ENCODE measurements at places on chromosomes 13 and 19. TPM values are rescaled to one million over a fixed set of nuclear protein-coding genes. Genes with fewer than 3 reads are reported as not detected.

The TMEM221 gene
- total RNA-seq, result not detected

The LIM2 gene
- total RNA-seq, result not detected

The PINLYP gene
- total RNA-seq, result 3.8 TPM

The UHRF1 gene
- total RNA-seq, result 129 TPM

The PSG11 gene
- not detected for total RNA-seq

The FOXA3 gene
- total RNA-seq, result 0.20 TPM

The IZUMO4 gene
- total RNA-seq, result 13.1 TPM

The DLEU7 gene
- not detected for total RNA-seq

The FFAR2 gene
- total RNA-seq, result not detected

- DNase-seq, result no peak
These were observed 207.8 kb downstream of the POSTN start for GRCh38 chr13:37390735-37391134.

DNA sequence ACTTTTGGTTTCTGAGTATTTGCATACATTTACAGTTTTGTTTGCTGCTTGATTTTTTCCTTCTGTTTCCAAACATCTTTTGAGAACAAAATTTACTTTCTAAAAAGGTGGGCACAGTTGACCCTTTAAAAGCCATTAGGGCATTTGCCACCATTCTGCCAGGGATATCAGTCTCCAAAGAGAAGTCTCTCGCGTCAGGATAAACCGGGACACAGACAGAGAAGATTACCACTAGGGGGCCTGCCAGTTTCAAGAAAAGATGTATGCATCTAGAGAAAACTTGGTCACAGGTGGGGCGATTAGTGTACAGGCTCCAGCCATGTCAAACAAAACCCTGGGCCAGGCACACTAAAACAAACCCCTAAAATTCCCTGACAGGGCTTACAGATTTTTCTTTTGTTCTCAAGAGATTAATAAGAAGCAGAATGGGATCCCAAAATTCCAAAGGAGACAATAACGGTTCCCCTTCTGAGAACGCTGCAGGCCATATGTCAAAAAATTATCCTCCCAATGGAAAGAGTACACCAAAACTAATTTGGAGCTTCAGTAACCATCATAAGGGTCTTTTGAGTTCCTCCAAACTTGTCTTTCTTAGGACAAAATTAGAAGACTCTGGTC, 10.7 kb upstream of the PABPC3 start:
- DNase-seq, result peak; percentile 45

GRCh38 chr19:1072371-1073015, 5.5 kb downstream of the ARHGAP45 start:
- DNase-seq, result no peak

- no peak for DNase-seq
These were observed 4.6 kb downstream of the VN1R1 start for GRCh38 chr19:57452307-57452706.

DNA sequence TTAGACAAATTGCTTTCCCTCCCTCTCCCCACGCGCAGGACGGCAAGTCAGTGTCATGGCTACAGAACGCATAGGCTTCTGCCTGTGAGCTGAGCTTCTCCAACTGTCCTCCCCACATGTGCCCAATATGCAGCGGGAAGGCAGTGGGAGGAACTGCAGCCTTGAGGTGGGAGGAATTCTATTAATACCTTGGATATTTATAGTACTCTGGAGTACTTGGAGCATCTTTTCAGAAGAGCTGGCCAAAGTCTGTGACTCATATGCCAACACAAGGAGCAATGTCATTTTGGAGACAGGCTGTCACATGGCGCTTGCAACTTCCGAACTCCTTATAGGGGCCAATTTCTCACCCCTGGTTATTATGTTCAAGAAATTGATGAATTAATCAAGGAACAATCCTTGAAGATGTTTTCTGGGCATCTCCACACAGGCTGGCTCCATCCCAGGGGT, 245.0 kb upstream of the SERP2 start:
- no peak for DNase-seq

DNA sequence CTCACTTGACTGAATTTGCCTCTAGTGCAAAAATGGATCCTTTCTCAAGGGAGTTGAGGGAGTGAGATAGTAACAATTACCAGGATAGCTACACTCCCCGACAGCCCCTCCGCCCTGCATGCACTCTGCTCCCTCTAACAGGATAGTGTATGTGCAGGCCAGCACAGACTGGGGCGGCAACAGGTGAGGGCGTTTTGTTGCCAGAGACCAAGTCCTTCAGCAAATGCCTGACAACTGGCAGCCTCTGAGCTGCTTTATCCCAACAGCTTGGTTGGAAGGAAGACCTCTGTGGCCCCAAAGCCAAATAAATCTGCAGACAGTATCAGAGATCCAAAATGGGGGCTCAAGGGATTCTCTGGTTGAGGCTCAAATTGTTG, 86.6 kb downstream of the SLC7A1 start:
- no peak for DNase-seq

DNA sequence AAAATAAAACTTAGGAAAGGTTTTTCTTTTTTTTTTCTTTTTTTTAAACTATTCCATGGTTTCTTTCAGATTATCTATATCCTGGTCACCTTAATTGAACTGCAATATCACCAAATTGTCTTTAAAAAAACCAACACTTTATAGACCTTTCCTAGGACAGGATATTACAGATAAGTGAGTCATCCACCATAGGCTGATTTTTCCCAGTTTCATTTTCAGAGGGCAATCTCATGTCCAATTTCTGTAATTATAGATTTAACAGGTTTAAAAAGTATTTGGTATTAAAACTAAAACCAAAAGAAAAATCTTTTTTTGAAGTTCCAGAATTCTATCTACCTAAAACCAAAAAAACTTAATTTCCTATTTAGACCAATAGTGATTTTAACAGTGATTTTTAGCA, 13.2 kb downstream of the SPART start:
- no peak for DNase-seq

- no peak for DNase-seq
These were observed 110.2 kb downstream of the KLF5 start for GRCh38 chr13:73168953-73169401.

DNA sequence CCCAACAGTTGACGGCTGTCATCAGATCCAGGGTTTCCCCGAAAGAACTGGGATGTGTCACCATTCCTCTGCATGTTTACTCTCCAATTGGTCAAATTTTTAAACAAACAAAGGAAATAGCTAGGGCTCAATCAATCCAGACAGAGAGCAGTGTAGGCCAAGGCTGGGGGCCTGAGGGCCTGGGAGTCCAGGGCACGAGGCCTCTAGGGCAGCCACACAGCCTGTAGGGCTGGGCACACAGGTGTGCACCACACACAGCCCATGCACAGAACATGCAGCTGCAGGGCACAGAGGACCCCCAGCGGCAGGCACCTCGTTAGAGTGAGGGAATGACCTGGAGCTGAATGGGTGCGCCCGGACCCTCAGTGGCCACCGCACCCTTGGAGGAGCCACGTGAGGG, 9.5 kb downstream of the MIER2 start:
- DNase-seq, result no peak

GRCh38 chr13:44814836-44815235, 174.4 kb downstream of the NUFIP1 start:
- DNase-seq, result no peak

- no peak for DNase-seq
These were observed 467.3 kb downstream of the IRS2 start for GRCh38 chr13:109318945-109319590.

DNA sequence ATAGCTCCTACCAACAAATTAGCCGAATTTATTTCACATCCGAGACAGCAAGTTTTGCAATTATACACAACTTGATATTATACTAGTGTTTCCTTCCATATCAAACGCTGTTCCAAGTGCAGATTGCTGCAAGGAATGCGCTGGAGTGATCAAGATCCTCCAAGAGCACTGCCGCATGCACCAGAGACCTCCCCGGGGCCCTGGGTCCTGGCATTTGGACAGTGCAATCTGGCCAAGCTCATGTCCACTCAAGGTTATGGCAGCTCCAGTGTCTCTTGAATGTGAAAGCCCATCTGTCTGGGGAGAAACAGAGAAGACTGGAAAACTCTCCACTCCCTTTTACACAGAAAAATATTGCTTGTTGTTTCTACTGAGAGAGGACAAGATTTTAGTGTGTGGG, 111.9 kb downstream of the HSPH1 start:
- no peak for DNase-seq

DNA sequence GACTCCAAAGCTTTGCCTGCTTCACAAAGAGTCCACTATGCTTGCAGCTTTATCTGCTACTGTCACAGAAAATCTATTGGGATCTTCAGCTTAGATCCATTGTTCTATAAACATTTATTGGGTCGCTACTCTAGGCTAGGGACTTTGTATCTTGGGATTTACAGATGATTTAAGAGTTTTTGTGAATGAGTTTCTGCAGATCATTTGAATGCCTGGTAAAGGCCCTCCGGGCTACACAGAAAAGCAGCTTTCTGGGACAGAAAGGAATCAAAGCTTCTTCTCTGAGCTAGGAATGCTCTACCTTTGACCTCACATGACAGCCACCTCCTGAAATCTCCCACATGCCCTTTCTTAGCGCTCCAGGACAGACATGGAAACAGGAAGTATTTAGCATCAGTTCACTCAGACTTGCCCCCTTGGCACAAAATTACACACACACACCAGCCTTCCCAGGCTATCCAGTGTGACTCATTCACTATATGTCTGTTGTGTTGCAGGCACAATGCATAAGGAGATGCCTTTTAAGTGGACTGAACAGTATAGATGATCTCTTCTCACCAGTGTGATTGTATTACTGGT, 492.4 kb downstream of the DACH1 start:
- no peak for DNase-seq

- DNase-seq, result peak; percentile 67
These were observed 216.2 kb downstream of the IRS2 start for GRCh38 chr13:109569958-109570711.

GRCh38 chr19:24029941-24030636, 56.9 kb upstream of the ZNF254 start:
- no peak for DNase-seq

GRCh38 chr13:36837354-36838092, 18.5 kb downstream of the RFXAP start:
- no peak for DNase-seq

DNA sequence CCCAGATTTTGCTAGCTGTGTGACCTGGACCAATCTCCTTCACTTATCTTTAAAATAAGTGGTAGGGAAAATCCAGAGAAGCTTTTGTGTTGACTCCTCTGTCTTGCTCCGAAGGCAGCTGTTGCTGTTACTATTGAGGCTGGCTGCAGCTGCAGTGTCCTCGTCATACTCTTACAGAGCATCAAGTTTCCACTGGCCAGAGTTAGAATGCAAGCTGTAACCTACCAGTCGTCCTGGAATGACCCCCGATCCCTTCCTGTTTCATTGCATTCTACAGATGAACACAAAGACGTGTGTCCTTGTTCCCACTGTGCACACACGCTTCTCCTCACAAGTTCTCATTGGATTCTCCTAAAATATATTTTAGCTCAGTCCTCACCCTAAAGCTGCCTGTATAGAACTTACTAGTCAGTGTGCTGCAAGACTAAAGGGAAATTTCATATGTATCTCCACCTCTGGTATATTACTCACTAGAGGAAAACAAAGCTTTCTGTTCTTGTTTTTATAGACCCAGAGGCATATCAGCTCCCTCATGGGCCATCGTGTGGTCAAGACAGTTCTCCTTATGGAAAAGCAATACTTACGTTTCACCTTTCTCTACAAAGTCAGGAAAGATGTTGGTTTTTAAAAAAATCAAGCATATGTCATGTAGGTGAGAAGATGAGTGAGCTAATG, 589.8 kb downstream of the LMO7 start:
- DNase-seq, result no peak

DNA sequence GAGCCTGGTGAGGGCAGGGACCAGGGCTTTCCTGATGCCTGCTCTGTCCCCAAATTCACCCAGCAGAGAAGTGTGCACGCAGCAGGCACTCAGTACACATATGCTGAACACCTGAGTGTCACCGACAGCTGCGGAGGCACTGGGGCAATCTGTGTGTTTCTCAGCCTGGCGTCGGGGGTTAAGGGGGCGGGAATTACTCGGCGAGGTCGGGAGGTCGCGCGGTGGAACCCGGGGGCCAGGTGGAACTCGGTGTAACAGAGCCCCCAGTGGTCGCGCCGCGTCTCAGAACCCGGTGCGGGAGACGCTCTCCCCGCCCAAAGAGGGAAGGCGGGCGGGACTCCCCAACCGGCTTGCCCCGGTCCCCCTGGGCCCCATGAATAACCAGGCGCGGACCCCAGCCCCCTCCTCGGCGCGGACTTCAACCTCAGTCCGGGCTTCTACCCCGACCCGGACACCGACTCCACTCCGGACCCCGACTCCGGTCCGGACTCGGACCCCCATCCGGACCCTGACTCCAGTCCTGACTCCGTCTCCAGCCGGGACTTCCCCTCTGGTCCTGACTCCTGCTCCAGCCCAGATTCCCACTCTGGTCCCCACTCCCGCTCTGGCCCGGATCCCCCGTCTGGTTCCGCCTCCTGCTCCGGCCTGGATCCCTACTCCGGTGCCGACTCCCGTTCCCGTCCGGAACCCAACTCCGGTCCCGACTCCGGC, at the start of gene SELENOV:
Gene SELENOV (plus strand): TSS at position 300 of the 711 bp plus-strand sequence. CDS start 74 bp downstream, at position 374.
- peak; percentile 20 for DNase-seq

- DNase-seq, result no peak
These were observed 43.8 kb downstream of the ESD start for GRCh38 chr13:46753137-46753536.

DNA sequence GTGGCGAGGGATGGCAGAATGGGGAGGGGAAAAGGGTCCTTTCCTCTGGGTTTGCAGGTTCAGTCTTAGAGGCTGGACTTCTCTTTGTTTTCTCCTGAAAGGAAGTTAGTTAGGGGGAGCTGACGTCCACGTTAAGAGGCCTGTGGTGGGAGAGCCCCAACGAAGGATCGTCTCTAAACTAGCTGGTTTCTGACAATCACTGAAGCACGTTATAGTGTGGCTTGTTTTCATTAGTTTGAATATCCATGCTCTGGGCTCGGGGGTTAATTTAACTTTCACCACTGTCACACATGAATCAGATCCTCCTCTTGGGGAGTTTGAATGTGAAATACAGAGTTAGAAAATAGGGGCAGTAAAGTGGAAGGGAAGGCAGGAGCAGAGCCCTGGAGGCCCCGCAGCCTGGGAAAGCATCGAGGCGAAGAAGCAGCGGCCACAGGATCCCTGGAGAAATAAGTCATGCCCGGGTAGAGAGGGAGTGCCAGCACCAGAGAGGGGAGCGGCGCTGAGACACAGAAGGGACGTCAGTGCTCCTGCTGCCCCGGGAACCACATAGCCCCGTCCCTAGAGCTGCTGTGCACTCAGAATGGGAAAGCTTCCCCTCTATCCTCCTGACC, 31.1 kb upstream of the AMER2 start:
- no peak for DNase-seq

Measured in activated naive CD4-positive, alpha-beta T cell treated with anti-CD3 and anti-CD28 coated beads for 36 hours (primary cell).